ENCODE measurements at places on chromosomes 5 and 9.

DNA sequence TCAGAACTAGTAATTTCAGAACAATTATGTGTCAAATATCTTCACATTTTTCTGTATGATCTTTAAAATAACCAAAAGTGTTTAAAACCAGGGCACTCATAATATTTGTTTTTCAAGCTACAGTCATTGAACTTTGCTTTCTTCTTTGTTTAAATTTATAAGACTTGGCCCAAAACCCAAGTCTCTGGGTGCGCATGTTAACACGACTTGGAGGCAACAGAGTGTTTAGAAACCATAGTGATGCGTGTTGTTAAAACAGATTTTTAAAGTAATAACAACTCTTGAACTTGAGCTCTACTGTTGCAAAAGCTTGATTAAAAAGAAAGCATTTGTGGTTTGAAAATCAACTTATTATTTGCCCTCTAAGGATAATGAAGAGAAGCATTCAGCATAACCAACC lies 26.0 kb upstream of the GRIN3A start:
- H3K4me3 ChIP-seq: no peak overlapping the region
- peaks cover 4% of the 10 kb centered on the region for H3K4me1 ChIP-seq
- no peak for DNase-seq
- H3K27me3 ChIP-seq: no peaks in the 10 kb centered on the region
- H3K36me3 ChIP-seq: no peaks in the 10 kb centered on the region

- no peak overlapping the region for H3K4me3 ChIP-seq
- no peaks in the 10 kb centered on the region for H3K36me3 ChIP-seq
- no peaks in the 10 kb centered on the region for H3K27me3 ChIP-seq
- DNase-seq: no peak
- no peaks in the 10 kb centered on the region for H3K4me1 ChIP-seq
Observed at GRCh38 chr5:24094081-24094679, 550.6 kb downstream of the CDH10 start.

DNA sequence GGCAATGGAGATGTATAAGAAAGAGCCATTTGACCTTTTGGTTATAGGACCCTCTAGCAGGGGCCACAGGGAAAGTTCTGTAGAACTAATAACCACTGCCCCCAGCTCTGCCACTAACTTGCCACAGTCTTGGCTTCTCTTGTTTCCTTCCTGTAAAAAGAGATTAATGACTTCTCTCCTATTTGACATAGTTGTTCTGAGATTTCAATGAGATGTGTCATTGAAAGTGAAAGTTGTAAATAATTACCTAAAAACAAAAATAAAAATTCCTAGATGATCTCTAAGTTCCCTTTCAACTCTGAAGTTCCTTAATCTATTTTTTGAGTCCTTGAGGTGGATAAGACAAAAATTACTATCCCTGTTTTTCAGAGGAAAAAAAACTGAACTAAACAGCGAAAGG lies 1.4 kb upstream of the KIF12 start:
- H3K27me3 ChIP-seq: peaks cover 19% of the 10 kb centered on the region
- peaks cover 5% of the 10 kb centered on the region for H3K4me1 ChIP-seq
- H3K27ac ChIP-seq: no peak overlapping the region
- no peak overlapping the region for H3K4me3 ChIP-seq

DNA sequence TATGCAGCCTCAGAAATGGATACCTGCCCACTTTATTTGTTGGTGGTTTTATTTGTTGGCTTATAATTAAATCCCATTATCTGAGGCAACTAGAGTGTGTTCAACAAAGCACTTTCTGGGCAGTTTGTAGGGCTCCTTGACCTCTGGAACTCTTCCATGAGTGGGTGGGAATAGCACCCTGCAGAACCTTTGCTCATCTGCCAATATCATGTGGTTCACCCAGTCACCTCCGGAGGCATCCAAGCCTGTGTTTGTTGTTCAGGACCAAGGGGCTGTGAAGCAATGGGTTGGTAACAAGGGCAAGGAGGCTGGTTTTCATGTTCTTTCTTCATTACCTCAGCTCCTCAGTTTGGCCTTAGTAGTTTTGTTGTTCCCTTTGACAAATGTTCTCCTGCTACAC lies 314.0 kb downstream of the NDUFS4 start:
- H3K4me1 ChIP-seq: no peaks in the 10 kb centered on the region
- no peaks in the 10 kb centered on the region for H3K36me3 ChIP-seq
- no peak overlapping the region for H3K4me3 ChIP-seq
- no peak for DNase-seq

GRCh38 chr5:140032296-140032695 lies 10.8 kb downstream of the NRG2 start:
- H3K27ac ChIP-seq: no peak overlapping the region
- no peak for DNase-seq
- peaks cover 17% of the 10 kb centered on the region for H3K27me3 ChIP-seq
- no peaks in the 10 kb centered on the region for H3K4me1 ChIP-seq
- no peaks in the 10 kb centered on the region for H3K36me3 ChIP-seq

GRCh38 chr5:93990504-93991070 lies 249.2 kb upstream of the POU5F2 start:
- no peaks in the 10 kb centered on the region for H3K36me3 ChIP-seq
- H3K27me3 ChIP-seq: no peaks in the 10 kb centered on the region
- no peak overlapping the region for H3K4me3 ChIP-seq
- no peaks in the 10 kb centered on the region for H3K4me1 ChIP-seq
- H3K27ac ChIP-seq: no peak overlapping the region

GRCh38 chr9:91416096-91416712 lies 7.4 kb downstream of the NFIL3 start:
- H3K4me1 ChIP-seq: peaks cover 11% of the 10 kb centered on the region
- H3K4me3 ChIP-seq: no peak overlapping the region
- DNase-seq: no peak
- no peak overlapping the region for H3K27ac ChIP-seq
- H3K27me3 ChIP-seq: no peaks in the 10 kb centered on the region

- no peak overlapping the region for H3K4me3 ChIP-seq
- DNase-seq: peak; percentile 7
- H3K27ac ChIP-seq: no peak overlapping the region
- peaks cover 25% of the 10 kb centered on the region for H3K36me3 ChIP-seq
- H3K27me3 ChIP-seq: no peaks in the 10 kb centered on the region
Observed at GRCh38 chr9:5714501-5715401, 85.8 kb downstream of the RIC1 start.

DNA sequence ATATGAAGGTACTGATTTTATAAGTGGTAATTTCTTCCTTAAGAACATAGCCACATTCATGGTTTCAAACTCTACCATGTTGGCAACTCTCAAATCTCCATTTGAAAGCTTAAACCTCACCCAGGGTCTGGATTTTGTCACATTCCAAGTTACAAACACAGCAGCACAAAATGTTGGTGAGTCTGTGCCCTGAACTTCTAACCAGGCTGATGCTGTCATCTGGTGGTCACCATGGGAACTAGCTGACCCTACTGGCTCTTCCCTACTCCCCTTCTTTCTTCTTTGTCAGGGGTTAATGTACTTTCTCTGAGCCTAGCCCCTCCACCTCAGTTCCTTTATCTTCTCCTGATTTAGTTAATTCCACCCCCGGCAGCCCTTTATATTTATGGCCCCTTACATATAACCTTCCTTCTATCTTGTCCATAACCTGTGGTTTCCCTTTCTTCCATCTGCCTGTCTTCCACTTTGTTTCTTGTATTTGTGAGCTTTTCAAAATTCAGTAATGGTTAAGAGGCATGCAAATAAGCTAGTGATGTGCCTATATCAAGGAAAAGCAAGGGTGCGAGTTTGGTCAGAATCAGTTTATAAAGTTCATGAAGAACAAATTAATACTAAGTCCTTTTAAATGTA lies 35.9 kb downstream of the TGFBR1 start:
- peaks cover 16% of the 10 kb centered on the region for H3K4me1 ChIP-seq
- H3K27ac ChIP-seq: no peak overlapping the region
- peak; percentile 79 for DNase-seq
- no peaks in the 10 kb centered on the region for H3K27me3 ChIP-seq
- H3K36me3 ChIP-seq: peaks cover 18% of the 10 kb centered on the region

GRCh38 chr9:88746029-88746742 lies 211.2 kb downstream of the NXNL2 start:
- H3K4me3 ChIP-seq: no peak overlapping the region
- peaks cover 36% of the 10 kb centered on the region for H3K27me3 ChIP-seq
- H3K36me3 ChIP-seq: no peaks in the 10 kb centered on the region
- peaks cover 3% of the 10 kb centered on the region for H3K4me1 ChIP-seq
- no peak for DNase-seq

DNA sequence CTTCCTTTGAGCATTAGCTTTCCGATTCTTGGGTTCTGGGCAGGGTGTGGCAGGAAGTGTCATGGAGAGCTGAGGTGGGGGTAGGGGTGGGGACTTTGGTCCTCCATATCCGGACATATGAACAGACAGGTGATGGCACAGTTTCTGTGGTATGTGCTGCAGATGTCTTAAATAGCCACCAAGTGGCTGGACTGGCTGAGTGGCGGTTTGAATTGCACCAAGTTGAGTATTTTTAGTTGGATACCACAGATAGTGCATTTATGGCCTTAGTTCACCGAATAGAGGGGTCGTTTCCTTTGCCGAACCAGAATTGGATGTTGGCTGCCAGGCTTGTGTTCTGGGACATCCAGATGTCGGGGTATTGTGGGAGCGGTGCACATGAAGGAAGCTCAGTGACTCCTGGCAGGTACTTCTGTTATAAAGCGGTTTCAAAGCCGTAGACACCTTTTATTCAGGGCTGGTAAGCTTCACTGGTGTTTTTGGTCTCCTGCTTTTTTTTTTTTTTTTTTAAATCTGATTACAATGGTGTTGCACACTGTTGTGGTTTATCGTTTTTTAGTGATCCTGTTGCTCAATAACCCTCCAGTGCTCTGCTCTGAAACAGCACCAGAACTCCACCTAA lies 15.1 kb upstream of the TNFAIP8 start:
- H3K36me3 ChIP-seq: no peaks in the 10 kb centered on the region
- DNase-seq: no peak
- H3K4me3 ChIP-seq: no peak overlapping the region
- no peak overlapping the region for H3K27ac ChIP-seq
- H3K4me1 ChIP-seq: peaks cover 39% of the 10 kb centered on the region

- no peak overlapping the region for H3K27ac ChIP-seq
- H3K36me3 ChIP-seq: no peaks in the 10 kb centered on the region
- no peak for DNase-seq
- no peaks in the 10 kb centered on the region for H3K27me3 ChIP-seq
- no peaks in the 10 kb centered on the region for H3K4me1 ChIP-seq
- no peak overlapping the region for H3K4me3 ChIP-seq
Observed at GRCh38 chr5:137845472-137845871, 22.2 kb upstream of the MYOT start.

DNA sequence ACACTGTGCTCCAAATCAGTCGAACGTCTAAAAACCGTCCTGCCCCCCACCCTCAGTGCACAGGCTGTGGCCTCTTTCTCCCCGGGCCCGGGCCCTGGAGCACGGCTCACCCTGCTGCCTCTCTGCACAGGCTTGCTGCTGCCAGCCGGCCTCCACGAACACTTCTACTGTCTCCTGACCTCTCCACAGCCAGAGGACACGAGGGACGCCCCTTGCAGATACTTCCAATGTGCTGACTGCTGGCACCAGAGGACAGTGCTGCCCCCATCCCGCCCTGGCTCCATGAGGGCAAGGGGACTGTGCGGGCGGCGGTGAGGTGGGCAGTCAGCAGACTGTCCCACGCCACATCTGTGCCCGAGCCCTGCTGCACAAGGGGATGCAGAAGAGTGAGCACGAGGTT lies 174.8 kb downstream of the COL23A1 start:
- H3K27me3 ChIP-seq: peaks cover 3% of the 10 kb centered on the region
- no peaks in the 10 kb centered on the region for H3K36me3 ChIP-seq
- no peak overlapping the region for H3K27ac ChIP-seq

DNA sequence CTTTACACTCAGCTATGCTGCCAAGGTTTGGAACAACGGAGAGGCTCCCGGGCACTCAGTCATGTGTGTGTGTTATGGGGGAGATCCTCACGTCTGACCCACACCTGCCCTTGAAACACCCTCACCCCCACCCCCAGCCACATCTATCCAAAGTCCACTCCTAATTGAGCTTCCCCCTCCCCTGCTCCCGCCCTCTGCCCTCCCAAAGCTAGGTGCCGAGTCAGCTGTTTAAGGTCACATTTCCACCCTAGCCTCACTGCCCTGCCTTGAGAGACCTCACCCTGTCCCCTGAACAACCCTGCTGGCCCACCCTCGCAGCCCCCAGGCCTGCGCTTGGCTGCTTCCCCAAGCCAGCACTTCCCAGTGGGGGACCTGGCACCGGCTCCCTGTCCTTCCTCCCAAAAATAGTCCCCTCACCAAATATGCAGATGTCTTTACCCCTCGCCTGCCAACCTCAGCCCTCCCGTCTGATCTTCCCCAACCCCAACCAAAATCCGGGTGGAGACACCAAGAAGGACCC lies 36.0 kb downstream of the GLDC start:
- no peak overlapping the region for H3K27ac ChIP-seq
- H3K27me3 ChIP-seq: no peaks in the 10 kb centered on the region
- no peaks in the 10 kb centered on the region for H3K4me1 ChIP-seq
- no peak overlapping the region for H3K4me3 ChIP-seq
- no peak for DNase-seq
- H3K36me3 ChIP-seq: no peaks in the 10 kb centered on the region

DNA sequence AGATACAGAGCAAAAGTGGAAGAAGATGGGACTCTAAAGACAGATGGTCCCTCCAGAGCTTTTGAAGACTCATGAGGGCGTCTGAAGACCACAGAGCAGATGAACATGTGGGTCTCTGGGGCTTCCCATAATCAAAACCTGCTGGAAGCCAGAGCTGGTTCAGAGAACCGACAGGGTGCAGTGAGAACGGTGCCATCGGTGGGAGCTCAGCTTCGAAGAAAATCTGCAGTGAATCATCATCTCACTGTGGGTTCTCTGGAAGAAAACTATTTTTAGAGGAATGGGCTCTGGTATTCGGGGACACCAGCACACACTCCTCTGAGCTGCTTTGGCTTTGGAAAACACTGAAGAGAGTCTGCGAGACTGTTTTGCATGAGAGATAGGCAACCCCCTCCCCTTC lies 222.4 kb upstream of the PANK3 start:
- H3K36me3 ChIP-seq: no peaks in the 10 kb centered on the region
- no peak for DNase-seq
- no peak overlapping the region for H3K27ac ChIP-seq
- H3K27me3 ChIP-seq: peaks cover 10% of the 10 kb centered on the region
- no peaks in the 10 kb centered on the region for H3K4me1 ChIP-seq

DNA sequence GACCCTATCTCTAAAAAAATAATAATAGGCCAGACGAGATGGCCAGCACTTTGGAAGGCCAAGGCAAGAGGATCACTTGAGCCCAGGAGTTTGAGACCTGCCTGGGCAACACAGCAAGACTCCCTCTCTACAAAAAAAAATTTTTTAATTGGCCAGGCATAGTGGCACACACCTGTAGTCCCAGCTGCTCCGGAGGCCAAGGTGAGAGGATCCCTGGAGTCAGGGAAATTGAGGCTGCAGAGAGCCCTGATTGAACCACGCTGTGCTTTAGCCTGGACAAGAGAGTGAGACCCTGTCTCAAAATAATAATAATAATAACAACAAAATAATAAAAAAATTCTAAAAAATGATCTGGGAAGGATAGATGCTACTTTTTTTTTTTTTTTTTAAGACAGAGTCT lies 1.1 kb upstream of the DYNC2I2 start:
- peaks cover 8% of the 10 kb centered on the region for H3K4me1 ChIP-seq
- H3K36me3 ChIP-seq: no peaks in the 10 kb centered on the region
- no peaks in the 10 kb centered on the region for H3K27me3 ChIP-seq
- DNase-seq: no peak
- H3K4me3 ChIP-seq: no peak overlapping the region
- H3K27ac ChIP-seq: no peak overlapping the region

Data from common myeloid progenitor, CD34-positive (primary cell).